ENCODE measurements at places on chromosomes 1 and 21.

DNA sequence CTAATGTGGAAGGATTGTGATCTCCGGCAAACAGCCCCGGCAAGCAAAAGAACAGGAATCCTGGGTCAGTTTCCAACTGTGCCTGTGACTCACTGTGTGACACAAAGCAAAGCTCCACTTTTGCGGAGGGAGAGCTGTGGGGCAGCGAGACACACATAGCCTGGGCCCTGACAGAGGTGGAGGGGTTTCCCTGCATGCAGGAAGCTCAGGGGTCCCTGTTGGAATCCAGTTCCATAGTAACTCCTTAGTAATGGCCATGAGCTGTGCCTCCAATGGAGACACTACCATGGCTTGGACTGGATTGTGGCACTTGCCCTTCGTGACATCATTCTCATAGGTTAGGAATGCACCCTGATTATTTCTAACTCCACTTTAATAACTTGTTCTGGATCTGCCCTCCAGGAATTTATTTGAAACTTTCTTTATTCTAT, 47.0 kb upstream of the ATF3 start:
- no peak for DNase-seq

DNA sequence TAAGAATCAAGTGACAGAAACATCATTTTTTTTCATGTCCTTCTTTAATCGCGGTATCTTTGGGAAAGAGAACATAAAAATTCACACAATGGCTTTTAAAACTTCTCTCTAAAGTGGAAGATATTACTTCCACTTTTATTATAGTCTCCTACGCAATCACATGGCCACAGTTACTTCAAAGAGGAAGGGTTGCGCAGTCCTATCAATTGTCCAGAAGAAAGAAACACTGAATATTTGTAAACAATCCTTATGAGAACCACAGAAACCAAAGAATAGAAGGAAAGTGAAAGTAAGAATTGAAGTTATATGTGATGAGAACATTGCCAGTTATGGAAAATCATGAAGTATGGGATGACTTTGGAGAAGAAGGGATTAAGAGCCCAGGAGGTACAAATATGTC, 32.6 kb downstream of the CFH start:
- DNase-seq = no peak

DNA sequence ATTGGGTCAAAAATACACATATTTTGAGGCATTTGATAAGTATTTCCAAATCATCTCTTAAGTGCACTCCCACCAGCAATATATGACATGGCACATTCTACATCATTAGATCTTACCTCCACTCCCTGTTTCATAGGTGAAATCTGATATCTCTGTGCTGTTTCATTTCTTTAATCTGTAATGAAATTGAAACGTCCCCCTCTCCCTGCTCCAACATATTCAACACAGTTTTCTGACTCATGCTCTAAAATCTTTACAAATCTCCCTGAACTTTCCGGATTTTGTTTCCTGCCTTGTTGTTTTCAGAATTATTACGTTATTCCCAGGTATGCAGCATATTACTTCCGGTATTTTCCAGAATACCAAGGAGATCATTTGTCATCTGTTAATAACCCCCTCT, 66.1 kb upstream of the AKT3 start:
- no peak for DNase-seq

DNA sequence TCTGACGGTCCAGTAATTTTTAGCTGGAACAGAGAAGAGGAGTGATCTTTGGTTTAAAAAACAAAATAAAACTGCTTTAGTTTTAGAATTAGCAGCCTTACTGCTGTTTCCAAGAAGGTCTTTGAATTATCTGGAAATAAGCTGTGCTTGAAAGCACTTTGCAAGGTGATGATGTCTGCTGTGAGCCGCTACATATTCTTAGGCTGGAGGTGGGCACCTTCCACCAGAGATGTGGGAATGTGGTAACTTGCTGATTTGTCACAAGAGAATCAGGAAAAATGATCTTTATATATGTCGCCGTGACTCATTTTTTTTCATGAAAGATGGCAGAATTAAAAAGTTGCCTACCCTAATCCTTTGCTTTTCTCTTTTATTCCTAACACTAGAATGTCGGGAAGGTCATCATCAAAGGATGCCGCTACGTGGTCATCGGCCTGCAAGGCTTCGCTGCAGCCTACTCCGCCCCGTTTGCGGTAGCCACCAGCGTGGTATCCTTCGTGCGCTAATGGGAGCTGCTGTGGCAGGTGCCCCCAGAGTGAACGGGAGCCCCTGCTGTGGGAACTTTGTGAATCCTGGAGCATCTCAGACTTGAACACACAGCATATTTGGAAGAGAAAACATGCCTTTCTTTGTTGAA, 6.2 kb downstream of the C1orf115 start:
- no peak for DNase-seq

DNA sequence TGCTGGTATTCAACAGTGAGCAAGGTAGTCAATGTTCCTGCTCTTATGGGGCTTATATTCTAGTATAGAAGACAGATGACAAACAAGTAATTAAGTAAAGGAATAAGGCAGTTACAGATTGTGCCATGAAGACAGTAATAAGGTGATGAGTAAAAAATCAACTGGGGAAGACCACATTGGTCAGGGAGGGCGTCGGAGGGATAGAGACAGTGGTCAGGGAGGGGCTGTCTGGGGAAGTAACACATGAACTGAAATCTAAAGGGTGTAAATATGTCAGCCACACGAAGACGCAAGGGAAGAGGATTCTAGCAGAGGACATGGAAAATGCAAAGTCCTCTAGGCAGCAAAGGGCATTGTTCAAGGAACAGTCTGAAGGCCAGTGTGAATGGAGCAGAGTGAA, 10.1 kb downstream of the IL12RB2 start:
- no peak for DNase-seq

- DNase-seq = no peak
Observed at GRCh38 chr21:28177124-28177523, 815.6 kb downstream of the LTN1 start.

GRCh38 chr1:46687093-46687659, 15.5 kb downstream of the TEX38 start:
- DNase-seq = peak; percentile 5

GRCh38 chr1:198497326-198498102, 43.0 kb downstream of the ATP6V1G3 start:
- no peak for DNase-seq

- DNase-seq = no peak
Observed at GRCh38 chr21:17476006-17476405, 36.8 kb upstream of the CXADR start.

DNA sequence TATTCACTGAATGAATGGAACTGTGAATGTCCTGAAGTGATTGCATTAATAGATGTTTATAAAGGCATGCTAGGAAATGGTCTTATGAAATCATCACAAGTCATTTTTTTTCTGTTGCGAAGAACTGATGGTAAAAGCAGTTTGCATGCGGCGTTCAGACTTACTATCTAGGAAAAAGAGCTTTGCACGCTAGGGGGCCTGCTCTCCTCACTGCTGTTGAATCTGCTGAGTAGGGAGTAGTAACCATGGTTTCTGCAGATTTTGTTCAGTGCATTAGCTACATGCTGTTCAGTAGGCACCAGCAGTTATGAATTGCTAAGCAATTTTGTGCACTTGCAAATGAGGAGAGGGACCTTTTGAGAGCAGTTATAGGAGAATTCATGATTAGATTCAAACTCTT, 57.9 kb downstream of the CENPF start:
- DNase-seq = no peak

- no peak for DNase-seq
Observed at GRCh38 chr1:59666106-59666505, 148.6 kb upstream of the HOOK1 start.

DNA sequence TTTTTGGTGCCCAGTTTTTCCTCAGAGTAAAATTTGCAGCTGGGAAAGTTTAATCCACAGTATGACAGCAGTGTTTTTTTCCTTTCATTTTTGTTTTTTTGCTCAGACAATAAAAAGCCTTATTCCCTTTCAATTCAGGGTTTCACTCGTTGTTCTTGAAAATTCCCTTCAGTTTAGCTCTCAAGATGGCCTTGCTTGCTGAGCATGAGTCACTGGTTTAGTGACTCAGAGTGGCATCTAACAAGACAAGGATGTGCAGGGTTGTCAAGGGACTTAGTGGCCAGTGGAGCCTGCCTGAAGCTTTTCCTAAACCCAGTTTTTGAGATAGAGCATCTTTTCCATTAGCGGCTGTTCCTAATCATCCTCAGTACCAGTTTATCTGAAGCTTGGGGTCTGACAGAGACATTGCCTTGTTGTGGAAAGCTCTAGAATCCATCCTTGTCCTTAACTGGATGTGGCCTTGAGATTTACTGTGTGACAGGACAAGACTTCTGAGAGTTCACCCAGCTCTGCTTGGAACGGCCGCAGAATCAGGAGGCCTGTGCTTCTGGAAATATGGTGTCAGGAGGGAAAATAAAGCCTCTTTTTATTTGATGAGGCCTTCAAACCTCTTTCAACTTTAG, 48.4 kb upstream of the DNAJC6 start:
- peak; percentile 22 for DNase-seq
